ENCODE measurements at places on chromosomes 3 and 15.

- DNase-seq, result no peak
Observed at GRCh38 chr3:22893644-22894325, 309.3 kb upstream of the UBE2E2 start.

GRCh38 chr3:146589899-146590508 lies 15.1 kb downstream of the PLSCR5 start:
- DNase-seq, result no peak

DNA sequence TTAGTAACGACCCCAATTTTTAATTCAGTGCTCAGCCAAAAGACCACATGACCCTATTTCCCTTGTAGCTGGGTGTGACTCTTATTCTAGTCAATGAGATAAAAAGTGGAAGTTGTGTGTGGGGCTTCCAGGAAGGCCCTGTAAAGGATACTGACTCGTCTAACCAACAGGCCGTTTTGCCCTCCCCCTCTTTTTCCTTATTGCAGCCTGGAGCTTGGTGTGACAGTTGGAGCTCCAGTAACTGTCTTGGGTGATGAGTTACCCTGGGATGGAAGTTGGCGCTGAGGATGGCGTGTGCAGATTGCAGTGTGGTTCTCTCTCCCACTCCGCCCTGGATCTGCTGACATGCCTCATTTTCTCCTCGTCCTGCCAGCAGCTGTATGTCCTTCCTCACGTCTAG lies 209.3 kb upstream of the PROK2 start:
- DNase-seq, result no peak

DNA sequence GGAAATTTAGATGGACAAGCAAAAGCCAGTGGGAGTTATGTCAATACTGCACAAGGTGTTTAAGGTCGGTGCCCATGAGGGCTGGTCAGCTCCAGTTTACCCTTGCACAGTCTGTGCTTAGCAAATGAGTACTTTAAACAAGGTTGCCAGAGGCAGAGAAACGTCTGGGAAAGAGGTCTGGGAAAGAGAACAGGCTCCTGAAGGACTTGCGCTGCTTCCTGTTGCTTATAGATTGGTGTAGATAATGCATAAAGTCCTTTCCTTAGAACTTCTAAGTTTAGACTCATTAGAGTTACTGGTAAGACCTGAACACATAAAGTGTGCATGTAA lies 162.6 kb upstream of the P2RY1 start:
- DNase-seq, result no peak

GRCh38 chr15:50229336-50229735 lies 36.2 kb downstream of the HDC start:
- DNase-seq, result no peak

- DNase-seq, result no peak
Observed at GRCh38 chr3:58784888-58785287, 118.3 kb upstream of the FAM3D start.

GRCh38 chr3:25713341-25713985 lies 48.8 kb upstream of the TOP2B start:
- no peak for DNase-seq

DNA sequence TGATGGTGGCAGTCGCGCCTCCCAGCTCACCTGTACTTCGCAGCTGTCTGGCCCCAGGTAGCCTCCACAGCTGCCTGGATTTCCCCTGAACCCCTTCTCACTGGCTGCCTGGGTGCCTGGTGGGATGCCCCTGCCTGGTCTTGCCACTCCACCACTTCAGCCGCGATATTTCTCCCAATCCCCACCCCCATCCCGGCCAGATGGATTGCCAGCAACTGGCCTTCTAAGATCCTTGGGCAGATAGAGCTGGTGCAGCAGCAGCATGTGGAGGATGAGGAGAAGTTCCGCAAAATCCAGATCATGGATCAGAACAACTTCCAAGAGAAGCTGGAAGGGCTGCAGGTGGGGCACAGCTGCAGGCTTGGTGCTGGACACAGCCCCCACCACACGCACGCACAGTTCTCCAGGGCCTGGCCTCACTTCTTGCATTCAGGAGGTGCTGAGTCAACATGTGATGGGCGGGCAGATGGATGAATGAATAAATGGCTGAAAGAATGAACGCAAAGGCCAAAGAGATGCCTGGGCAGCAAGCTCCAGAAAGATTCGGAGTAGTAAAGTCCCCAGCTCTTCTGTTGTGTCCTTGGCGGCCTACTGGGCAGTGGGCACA lies 35.7 kb downstream of the DNAH1 start:
- no peak for DNase-seq

DNA sequence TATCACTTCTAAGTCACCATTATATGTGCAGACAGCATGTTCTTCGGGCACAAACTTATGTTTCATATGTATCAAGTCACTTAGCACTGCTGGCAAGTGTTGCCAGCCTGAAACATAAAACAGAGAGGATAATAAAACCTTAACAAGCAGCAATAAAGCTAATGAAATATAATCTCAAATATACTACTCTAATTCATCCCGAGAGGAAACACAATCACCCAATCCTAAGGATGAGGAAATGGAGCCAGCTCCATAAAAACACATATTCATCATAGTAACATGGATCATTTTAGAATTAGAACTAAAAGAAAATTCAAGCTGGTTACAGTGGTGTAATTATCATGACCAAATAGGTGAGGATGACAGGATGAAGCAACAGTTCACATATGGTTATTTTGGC lies 1072.7 kb downstream of the EPHA3 start:
- no peak for DNase-seq

DNA sequence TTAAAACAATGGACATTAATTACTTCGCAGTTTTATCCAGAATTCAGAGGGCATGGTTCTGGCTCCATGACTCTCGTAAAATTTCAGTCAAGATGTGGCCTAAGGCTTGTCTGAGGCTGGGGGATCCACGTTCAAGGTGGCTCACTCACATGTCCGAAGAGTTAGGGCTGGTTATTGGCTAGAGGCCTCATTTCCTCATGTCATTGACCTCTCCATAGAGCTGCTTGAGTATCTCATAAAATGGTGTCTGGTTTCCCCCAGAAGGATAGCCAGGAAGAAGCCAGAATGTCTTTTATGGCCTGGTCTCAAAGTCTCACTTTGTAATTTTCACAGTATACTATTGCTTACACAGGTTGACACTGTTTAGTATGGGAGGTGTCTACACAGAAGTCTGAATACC lies 67.3 kb upstream of the DCBLD2 start:
- no peak for DNase-seq

- no peak for DNase-seq
Observed at GRCh38 chr15:42218953-42219592, 11.0 kb upstream of the VPS39 start.

GRCh38 chr15:56247266-56247665 lies 3.6 kb upstream of the RFX7 start:
- no peak for DNase-seq

GRCh38 chr3:33977227-33977626 lies 178.8 kb downstream of the PDCD6IP start:
- no peak for DNase-seq

DNA sequence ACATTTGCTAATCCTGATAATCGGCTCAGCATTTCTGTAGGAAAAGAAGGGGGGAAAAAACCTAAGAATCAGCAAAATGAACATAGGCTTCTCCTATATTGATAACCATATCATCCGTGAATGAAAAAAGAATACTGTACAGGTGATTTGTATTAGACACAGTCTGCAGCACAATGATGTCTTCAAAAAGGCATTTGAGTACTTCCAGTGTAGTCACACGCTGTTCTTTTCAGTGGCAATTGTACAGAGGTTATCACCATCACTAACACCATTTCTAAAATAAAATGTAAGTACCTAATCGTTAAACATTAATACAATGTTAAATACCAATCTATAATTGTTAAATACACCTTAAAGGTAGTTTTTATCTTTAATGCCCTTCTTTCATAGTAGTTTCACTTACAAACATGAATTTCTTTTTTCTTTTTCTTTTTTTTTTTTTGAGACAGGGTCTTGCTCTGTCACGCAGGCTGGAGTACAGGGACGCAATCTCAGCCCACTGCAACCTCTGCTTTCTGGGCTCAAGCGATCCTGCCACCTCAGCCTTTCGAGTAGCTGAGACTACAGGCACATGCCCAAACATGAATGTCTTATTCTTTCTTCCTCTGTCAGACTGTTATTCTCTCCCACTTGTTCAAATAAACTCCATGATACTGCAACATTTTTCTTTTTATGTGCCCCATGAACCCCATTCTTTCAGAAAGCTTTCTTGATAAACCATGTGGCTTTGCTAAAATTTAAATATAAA lies 18.4 kb downstream of the GOLGB1 start:
- DNase-seq, result no peak

GRCh38 chr3:107103786-107104185 lies 273.5 kb upstream of the CCDC54 start:
- no peak for DNase-seq

- peak; percentile 60 for DNase-seq
Observed at GRCh38 chr3:139677388-139678155, at the start of gene NMNAT3. TSS of gene NMNAT3 (minus strand) at chr3:139677972. CDS start at chr3:139627724, 50,248 bp downstream.

GRCh38 chr3:146679191-146679590 lies 74.0 kb upstream of the PLSCR5 start:
- no peak for DNase-seq

- no peak for DNase-seq
Observed at GRCh38 chr3:178419071-178419470, 117.2 kb upstream of the KCNMB2 start.

DNA sequence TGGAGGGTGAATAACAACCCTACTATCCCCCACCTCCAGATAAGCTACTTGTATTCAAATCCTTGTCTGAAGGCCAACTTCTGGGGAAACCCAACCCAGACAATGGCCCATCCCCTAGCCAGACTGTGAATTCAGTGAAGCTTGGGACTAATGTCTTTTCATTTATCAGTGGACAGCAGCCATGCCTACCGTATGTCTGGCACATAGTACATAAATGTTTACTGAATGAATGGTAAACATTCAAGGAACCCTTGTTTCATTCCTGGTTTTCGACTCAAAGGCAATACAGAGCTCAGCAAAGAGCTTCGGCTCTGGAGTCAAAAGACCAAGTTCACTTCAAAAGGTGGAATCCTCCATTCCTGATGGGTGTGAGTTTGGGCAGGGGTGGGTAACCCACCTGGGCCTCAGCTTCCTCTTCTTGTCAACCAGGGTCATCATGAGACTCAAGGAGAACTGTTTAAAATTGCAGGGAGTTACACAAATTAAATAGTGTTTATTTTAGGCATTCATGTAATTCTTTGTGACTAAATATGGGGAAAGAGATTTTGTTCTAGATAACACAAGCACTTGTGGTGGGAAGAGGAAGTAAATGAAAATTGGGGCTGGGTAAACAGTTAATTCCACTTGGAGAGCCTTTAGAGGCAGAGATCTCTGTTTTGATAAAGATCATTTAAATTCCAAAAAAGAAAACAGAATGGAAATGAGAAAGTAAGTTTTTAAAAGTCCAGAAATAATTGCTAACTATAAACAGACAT lies 303.7 kb upstream of the WNT5A start:
- no peak for DNase-seq

DNA sequence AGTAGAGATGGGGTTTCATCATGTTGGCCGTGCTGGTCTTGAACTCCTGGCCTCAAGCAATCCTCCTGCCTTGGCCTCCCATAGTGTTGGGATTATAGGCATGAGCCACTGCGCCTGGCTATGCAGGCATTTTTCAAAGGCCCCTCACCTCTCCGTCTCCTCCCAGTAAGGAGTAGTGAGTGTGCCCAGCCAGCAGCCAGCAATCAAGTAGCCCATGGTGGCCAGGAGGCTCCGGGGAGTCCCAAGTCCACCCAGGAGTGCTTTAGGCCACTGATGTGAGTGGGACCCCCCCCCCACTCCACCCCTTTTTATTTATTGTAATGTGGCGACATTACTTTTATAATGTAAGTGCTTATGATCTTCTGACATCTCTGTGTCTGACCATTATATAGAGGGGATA lies 8.1 kb downstream of the ISG20 start:
- DNase-seq, result no peak

DNA sequence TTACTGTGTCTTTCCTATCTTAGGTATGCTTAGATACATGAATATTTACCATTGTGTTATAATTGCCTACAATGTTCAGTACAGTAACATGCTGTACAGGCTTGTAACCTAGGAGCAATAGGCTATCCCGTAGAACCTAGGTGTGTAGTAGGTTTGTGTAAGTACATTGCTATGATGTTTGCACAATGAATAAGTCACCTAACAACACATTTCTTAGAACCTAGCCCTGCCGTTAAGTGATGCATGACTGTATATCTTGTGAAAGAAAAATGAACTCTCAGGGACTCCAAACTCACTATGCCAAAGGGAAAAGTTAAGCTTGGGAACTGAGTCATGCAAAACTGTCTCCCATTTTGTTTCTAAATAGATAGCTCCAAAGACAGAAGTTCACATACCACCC lies 91.5 kb upstream of the ACP3 start:
- no peak for DNase-seq

- no peak for DNase-seq
Observed at GRCh38 chr3:94234177-94234788, 171.4 kb downstream of the NSUN3 start.

GRCh38 chr3:30231277-30232141 lies 374.9 kb upstream of the TGFBR2 start:
- no peak for DNase-seq

DNA sequence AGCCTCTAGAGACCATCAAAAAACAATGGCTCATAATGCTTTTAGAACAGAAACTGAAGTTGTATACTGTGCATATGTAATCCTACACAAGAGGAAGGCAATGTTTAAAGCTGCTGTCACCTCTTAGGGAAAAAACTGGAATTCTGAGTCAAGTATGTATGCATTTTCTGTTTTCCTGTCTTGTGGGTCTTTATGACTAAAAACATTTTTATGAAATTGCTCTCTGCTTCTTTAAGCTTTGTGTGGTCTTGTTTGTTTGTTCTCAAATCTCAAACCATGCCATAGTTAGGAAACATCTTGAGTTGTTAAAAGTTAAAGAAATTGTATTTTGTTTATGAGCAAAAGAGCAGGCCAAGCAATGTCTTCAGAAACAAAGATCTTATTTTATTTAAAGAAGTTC lies 80.9 kb upstream of the SOX2 start:
- DNase-seq, result no peak

DNA sequence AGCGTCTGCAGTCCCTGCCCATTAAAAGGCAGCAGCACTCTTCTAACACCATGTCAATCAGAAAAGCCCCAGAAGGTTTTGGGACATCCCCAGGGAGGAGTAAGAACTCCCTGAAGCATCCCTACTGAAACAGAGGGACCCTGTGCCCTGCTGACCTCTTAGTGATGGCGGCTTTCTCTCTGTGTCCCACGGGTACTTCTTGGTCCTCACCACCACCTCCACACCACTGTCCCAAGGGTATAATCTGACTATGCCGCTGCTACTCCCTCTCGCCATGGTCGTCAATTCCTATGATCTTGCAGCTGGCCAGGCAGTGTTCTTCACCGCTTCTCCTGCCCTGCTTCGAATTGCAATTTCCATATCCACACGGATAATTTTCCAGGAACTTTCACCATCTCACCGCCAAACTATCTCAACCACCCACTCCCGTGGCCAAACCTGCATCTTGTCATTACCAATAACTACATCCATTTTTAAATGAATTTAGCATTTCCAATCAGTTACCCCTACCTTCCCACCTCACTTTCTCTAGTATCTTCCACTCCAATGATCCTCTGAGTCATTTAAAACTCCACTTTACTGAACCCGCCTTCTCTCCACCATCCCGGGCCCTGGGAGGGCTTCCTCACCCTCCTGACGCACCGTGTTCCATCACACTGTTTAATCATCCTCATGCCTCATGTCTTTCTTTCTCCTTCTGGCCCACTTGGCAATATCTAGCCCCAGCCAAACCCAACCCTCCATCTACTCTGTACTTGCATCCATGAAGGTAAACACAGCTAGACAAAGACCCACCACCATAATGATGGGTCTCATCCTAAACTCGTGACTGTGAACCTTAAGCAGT lies 23.7 kb downstream of the PRR23E start:
- DNase-seq, result no peak
